ENCODE measurements at places on chromosomes 4 and X. TPM values are rescaled to one million over a fixed set of nuclear protein-coding genes. Genes with fewer than 3 reads are reported as not detected.

Gene CLCN4
- total RNA-seq, result 11.2 TPM

DNA sequence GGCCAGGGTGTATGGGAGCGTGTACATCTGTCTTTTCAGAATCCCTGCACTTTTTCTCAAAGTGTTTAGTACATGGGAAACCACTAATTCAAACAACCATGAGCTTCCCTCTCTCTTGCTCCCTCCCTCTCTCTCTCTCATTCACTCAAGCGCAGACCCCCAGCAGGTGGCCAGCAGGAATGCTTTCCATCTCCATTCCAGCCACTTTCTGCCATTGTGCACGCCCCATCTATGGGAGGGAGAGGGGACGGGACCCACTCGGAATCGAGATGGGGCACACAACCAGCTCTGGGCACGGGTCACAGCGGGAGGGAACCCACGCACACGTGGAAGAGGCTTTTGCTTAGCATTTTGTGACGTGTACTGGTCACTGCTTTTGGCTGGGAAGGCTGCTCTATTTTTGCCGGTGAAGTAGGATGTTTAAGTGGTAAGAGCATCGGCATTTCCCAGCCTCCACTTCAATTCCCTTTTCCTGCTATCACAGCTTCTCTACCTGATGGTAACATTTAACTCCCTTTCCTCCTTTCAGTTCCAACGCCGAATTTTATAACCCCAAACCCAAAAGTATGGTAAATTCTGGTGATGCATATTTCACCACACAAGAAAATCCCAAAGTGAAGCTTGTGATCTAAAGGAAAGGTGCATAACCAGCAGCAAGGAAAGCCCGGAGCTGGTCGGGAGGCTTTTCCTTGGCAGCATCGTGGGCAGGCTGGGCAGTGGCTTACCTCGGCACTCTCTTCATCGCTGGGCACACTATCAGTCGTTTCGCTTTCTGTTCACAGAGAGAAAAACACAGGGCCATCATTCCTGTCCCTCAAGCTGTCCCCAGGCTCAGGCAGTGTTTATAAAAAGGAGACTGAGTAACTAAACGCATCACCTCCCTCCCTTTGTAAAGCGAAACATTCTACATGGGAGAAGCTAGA is 84.1 kb downstream of the IRF2 start:
- DNase-seq, result no peak

GRCh38 chrX:96004386-96004785 is 680.3 kb upstream of the DIAPH2 start:
- no peak for DNase-seq

DNA sequence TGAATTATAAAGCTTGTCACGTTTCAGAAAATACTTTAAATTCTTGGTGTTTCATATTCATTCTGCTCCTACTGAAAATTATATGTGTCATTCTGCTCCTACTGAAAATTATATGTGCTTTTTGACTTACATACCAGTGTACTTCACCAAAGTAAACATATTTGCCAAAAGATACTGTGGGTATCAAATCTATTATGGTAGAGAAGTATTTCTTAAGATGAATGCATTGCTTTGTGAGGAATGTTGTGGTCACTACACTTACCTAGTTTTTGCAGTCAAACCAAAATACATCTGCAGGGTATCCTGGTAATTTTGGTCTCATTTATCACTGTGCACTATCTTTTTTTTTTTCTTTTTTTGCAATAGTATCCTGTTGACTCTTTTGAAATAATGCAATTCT is 287.7 kb upstream of the MAD2L1 start:
- no peak for DNase-seq

Gene HS6ST2
- total RNA-seq, result 3.7 TPM
